ENCODE measurements at places on chromosomes 13 and 19.

DNA sequence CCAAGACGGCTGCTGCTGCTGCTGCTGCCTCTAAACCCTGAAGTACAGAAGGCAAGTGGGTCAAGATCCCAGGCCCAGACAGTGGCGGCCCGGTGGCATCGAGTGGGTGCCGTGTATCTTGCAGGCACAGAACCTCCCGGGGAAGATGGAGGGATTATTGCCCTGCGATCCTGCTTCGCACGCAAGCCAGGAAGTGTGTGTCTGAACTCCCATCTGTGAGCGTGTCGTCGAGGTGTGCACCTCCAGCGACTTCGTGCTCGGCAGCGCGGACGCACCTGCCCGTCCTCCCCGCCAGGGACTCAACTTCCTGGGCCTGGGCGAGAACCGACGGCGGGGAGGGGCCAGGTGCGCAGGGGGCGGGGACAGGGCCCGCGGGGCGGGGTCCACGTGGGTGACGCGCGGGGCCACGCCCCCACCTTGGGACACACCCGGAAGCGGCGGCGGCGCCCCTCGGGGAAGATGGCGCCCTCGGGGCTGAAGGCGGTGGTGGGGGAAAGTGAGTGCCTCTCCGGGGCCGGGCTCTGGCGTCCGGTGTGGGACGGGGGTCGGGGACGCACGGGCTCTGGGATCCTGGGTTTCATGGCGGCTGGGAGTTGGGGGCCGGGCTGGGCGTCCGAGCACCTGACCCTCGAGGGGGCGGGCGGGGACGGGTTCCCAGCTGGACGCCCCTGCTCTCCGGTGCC is at the start of gene STXBP2:
TSS of gene STXBP2 (plus strand) at position 420 of the 683 bp plus-strand sequence. CDS start at position 460, 40 bp downstream.
- peaks cover 7% of the 10 kb centered on the region for H3K36me3 ChIP-seq
- peak within 1 kb of the TSS; percentile 79 for H3K4me3 ChIP-seq
- peak; percentile 95 for DNase-seq
- peaks cover 29% of the 10 kb centered on the region for H3K4me1 ChIP-seq
- no peaks in the 10 kb centered on the region for H3K27me3 ChIP-seq
- peak within 1 kb of the TSS; percentile 79 for H3K27ac ChIP-seq

- H3K4me3 ChIP-seq: no peak overlapping the region
- H3K27me3 ChIP-seq: peaks cover 3% of the 10 kb centered on the region
- H3K4me1 ChIP-seq: peaks cover 5% of the 10 kb centered on the region
- no peaks in the 10 kb centered on the region for H3K36me3 ChIP-seq
- H3K27ac ChIP-seq: no peak overlapping the region
These were observed 15.4 kb upstream of the MED4 start for GRCh38 chr13:48110132-48110868.

DNA sequence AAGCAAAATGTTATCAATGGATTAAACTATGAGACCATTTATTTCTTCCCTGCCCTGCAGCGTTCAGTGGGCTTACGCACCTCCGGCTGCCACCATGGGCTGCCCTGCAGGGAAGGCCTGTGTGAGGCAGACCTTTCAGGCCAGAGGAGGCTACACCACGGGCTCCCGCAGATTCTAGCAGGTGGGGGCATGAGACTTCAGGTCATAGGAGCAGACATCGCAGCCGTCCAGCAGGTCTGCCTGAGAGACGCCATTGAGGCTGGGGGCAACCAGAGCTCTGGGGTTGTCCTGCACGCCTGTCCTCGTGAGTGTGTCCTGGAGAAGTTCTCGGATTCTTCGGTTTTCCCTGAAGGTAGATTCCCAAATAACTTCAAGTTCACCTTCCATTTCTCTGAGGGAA is 9.4 kb upstream of the SLC7A9 start:
- H3K36me3 ChIP-seq: no peaks in the 10 kb centered on the region
- H3K4me1 ChIP-seq: no peaks in the 10 kb centered on the region
- H3K27ac ChIP-seq: no peak overlapping the region
- no peak overlapping the region for H3K4me3 ChIP-seq

GRCh38 chr19:47047763-47048405 is 540 bp downstream of the TMEM160 start:
- peak overlapping the region; percentile 99 for H3K4me3 ChIP-seq
- H3K27me3 ChIP-seq: peaks cover 1% of the 10 kb centered on the region
- H3K4me1 ChIP-seq: peaks cover 12% of the 10 kb centered on the region
- H3K36me3 ChIP-seq: peaks cover 3% of the 10 kb centered on the region
- DNase-seq: peak; percentile 91

- DNase-seq: peak; percentile 92
- H3K36me3 ChIP-seq: no peaks in the 10 kb centered on the region
- peaks cover 20% of the 10 kb centered on the region for H3K27me3 ChIP-seq
- H3K4me3 ChIP-seq: peak overlapping the region; percentile 62
- H3K27ac ChIP-seq: no peak overlapping the region
These were observed 21.8 kb downstream of the OLFM2 start for GRCh38 chr19:9914315-9915207.

- H3K27me3 ChIP-seq: peaks cover 8% of the 10 kb centered on the region
- H3K4me1 ChIP-seq: no peaks in the 10 kb centered on the region
- H3K27ac ChIP-seq: no peak overlapping the region
- no peaks in the 10 kb centered on the region for H3K36me3 ChIP-seq
- no peak for DNase-seq
- no peak overlapping the region for H3K4me3 ChIP-seq
These were observed 46.0 kb upstream of the RANBP3 start for GRCh38 chr19:6023936-6024335.

DNA sequence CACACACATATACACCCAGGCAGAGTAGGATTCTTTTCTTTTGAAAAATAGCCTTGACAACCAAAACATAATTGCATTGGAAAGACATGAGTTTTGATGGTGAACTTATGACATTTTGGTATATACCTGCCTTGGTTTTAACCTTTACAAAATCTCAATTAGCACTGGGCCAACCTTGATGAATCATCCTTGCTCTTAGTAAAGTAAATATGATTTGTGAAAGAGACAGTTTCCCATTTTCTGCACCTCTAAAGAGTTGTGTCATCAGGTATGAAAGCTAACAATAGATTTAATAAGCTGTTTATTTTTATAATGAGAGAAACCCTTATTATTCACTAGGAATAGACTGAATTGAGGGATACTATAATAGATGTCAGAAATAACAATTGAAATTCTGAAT is 15.7 kb upstream of the ENOX1 start:
- no peak for DNase-seq
- peaks cover 25% of the 10 kb centered on the region for H3K27me3 ChIP-seq
- H3K27ac ChIP-seq: no peak overlapping the region
- H3K36me3 ChIP-seq: no peaks in the 10 kb centered on the region
- no peak overlapping the region for H3K4me3 ChIP-seq
- H3K4me1 ChIP-seq: peaks cover 23% of the 10 kb centered on the region

- H3K4me3 ChIP-seq: peak overlapping the region; percentile 65
- H3K4me1 ChIP-seq: peaks cover 78% of the 10 kb centered on the region
- H3K27ac ChIP-seq: peak overlapping the region; percentile 71
- DNase-seq: peak; percentile 79
These were observed 107.5 kb downstream of the KLF12 start for GRCh38 chr13:74026753-74027152.

GRCh38 chr19:6218491-6219146 is 61.2 kb downstream of the MLLT1 start:
- H3K27ac ChIP-seq: no peak overlapping the region
- peak; percentile 89 for DNase-seq
- H3K4me1 ChIP-seq: no peaks in the 10 kb centered on the region
- no peaks in the 10 kb centered on the region for H3K27me3 ChIP-seq

DNA sequence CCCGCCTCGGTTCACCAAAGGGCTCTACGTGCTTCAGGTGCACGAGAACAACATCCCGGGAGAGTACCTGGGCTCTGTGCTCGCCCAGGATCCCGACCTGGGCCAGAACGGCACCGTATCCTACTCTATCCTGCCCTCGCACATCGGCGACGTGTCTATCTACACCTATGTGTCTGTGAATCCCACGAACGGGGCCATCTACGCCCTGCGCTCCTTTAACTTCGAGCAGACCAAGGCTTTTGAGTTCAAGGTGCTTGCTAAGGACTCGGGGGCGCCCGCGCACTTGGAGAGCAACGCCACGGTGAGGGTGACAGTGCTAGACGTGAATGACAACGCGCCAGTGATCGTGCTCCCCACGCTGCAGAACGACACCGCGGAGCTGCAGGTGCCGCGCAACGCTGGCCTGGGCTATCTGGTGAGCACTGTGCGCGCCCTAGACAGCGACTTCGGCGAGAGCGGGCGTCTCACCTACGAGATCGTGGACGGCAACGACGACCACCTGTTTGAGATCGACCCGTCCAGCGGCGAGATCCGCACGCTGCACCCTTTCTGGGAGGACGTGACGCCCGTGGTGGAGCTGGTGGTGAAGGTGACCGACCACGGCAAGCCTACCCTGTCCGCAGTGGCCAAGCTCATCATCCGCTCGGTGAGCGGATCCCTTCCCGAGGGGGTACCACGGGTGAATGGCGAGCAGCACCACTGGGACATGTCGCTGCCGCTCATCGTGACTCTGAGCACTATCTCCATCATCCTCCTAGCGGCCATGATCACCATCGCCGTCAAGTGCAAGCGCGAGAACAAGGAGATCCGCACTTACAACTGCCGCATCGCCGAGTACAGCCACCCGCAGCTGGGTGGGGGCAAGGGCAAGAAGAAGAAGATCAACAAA is 2.6 kb downstream of the PCDH17 start:
- peaks cover 33% of the 10 kb centered on the region for H3K4me1 ChIP-seq
- no peak for DNase-seq
- H3K27me3 ChIP-seq: peaks cover 53% of the 10 kb centered on the region
- H3K36me3 ChIP-seq: peaks cover 10% of the 10 kb centered on the region
- H3K4me3 ChIP-seq: no peak overlapping the region

- H3K27ac ChIP-seq: no peak overlapping the region
- H3K4me3 ChIP-seq: no peak overlapping the region
- H3K4me1 ChIP-seq: no peaks in the 10 kb centered on the region
- no peak for DNase-seq
These were observed 205.5 kb downstream of the NALCN start for GRCh38 chr13:101210774-101211173.

DNA sequence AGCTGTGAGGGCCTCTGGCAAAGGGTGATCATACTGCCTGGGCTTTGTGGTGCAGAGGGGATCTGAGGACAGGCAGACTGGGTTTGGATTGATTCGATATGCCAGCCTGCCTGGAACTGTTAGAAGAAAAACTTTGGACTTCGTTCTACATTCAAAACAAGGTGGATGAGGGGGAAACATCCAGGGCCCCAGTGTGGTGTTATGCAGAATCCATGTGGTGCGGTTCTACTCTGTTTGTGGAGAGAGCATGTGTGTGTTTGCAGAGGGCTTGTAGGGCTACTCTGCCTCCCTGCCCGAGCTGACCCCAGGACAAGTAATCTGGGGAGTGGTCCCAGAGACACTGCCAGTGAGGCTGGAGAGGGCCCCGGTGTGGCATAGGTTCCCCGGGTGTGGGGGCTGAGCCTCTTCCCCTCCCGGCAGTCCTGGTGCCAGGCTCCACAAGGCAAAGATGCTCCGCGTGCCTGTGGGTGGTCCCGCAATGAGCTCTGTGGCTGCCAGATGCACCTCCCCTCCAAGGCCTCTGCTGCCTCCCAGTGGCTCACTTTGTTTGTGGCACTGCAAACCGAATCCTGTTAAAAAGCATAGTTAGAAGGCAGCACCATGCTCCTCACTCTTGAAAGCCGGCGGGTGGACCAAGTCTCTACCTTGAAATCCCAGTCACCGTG is 22.3 kb upstream of the TFDP1 start:
- H3K27ac ChIP-seq: no peak overlapping the region
- peak; percentile 56 for DNase-seq
- peaks cover 8% of the 10 kb centered on the region for H3K27me3 ChIP-seq
- no peaks in the 10 kb centered on the region for H3K4me1 ChIP-seq
- H3K4me3 ChIP-seq: no peak overlapping the region

GRCh38 chr13:78428646-78429045 is 174.7 kb downstream of the POU4F1 start:
- no peak overlapping the region for H3K27ac ChIP-seq
- no peaks in the 10 kb centered on the region for H3K36me3 ChIP-seq
- DNase-seq: no peak
- no peaks in the 10 kb centered on the region for H3K27me3 ChIP-seq

DNA sequence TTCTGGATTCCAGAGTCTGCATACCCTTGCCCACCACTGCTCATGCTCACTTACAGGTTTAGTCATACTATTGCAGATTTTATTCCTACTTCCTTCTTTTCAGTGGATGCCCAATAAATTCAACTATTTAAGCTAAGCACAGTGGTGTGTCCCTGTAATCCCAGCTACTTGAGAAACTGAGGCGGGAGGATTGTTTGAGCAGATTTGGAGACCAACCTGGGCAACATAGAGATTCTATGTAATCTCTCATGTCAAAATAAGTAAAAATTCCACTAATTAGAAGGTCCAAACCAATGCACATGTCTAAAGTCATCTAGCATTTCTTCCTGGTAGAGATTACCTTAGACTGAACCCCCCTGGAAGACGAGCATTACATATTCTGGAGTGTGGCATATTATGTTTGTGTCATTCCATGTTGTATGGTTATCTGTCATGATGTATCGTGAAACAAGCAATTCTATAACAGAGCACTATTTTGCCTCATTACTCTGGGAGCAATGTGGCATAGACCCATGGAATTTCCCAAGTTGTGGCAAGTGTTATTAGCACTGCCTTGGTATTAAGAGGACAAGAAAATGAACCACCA is 8.3 kb downstream of the HMGB1 start:
- no peak overlapping the region for H3K27ac ChIP-seq
- H3K4me3 ChIP-seq: no peak overlapping the region
- no peaks in the 10 kb centered on the region for H3K27me3 ChIP-seq
- DNase-seq: no peak

DNA sequence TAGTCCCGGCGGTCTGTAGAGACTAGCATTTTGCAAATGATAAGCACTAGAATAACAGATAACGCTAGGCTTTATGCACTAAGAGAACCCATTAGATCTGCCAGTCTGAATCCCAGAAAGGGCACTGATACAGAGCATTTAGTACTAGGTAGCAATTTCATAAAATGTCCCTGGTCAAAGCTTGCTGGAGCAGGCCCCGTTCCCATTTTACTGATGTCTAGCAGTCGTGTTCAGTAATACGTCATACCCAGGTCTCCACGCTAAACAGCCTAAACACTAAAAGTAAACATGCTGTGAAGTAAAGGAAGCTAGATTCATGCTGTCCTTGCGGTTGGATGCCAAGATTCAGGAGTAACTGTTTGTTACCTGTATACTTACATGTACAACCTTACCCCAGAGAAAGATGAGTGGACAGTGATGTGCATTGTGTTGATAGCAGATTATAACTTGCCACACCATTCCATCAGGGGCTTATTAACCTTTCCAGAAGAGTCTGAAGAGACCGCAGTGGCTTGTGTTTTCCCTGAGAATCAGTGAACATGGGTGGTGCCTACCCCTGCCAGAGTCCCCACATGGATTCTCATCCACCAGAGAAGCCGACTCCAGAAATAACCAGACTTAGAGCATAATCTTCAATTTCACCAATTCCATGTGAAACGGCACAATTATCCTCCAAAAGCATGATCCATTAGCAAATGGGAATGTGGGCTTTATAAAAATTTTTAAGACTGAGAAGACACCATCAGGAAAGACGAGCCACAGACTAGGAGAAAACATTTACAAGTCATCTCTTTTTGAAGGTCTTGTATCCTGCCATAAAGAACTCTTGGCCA is 3.4 kb upstream of the RPS11 start:
- peaks cover 30% of the 10 kb centered on the region for H3K4me1 ChIP-seq
- peaks cover 69% of the 10 kb centered on the region for H3K36me3 ChIP-seq
- peak overlapping the region; percentile 84 for H3K27ac ChIP-seq
- H3K27me3 ChIP-seq: no peaks in the 10 kb centered on the region
- no peak for DNase-seq
- H3K4me3 ChIP-seq: peak overlapping the region; percentile 36
